ENCODE measurements at places on chromosomes 3 and 15. TPM values are rescaled to one million over a fixed set of nuclear protein-coding genes. Genes with fewer than 3 reads are reported as not detected.

MEX3B gene
- total RNA-seq, result 0.64 TPM

GASK1A gene
- 0.48 TPM for total RNA-seq

GPR15 gene
- not detected for total RNA-seq

HYKK gene
- 0.96 TPM for total RNA-seq

MKRN3 gene
- not detected for total RNA-seq

NXPE3 gene
- total RNA-seq, result 6.5 TPM

MITF gene
- total RNA-seq, result 8.7 TPM

BFSP2 gene
- not detected for total RNA-seq
